Omental fat pad (tissue), 4 donors: ENCODE measurements at places on chromosomes 3 and 15. TPM values are rescaled to one million over a fixed set of nuclear protein-coding genes. Genes with fewer than 3 reads are reported as not detected.

The FBXW12 gene
- total RNA-seq: not detected

The ABCC5 gene
- 19.7 TPM for total RNA-seq

The UBAP1L gene
- 2.9 TPM for total RNA-seq

The ELL3 gene
- 7.1 TPM for total RNA-seq

The NR1D2 gene
- 36.9 TPM for total RNA-seq
